NCI-H1048 (cell line): ENCODE measurements at places on chromosomes 6 and 20.

DNA sequence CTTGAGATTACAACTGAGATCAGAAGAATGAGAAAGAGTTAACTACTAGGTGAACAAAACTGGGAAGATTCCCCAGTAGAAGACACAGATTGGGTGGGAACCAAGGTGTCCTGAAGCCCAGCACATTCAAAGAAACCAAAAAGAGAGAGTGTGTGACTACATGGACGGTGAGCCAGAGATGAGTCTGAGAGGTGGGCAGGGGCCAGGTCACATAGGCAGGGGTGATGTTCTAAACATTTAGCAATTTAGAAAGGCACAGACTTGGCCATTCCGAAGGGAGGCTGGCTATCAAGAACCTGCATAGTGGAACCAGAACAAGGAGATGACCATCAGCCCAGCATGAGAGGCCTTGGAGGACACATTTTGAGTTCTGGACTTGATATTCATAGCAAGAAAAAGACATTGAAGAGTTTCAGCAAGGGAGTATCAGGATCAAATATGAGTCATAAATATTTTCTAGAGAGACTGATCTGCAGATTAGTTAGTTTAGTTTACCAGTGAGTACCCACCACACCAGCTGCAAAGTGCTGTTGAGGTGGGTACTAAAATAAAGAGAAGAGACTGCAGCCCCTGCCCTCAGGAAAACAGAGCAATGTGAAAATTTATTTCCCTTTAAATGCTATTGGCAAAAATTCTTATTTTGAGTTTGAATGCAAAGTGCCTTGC, 340.5 kb upstream of the PRDM1 start:
- DNase-seq, result no peak

- DNase-seq, result no peak
Observed at GRCh38 chr6:33166811-33167210, 25.5 kb downstream of the COL11A2 start.

DNA sequence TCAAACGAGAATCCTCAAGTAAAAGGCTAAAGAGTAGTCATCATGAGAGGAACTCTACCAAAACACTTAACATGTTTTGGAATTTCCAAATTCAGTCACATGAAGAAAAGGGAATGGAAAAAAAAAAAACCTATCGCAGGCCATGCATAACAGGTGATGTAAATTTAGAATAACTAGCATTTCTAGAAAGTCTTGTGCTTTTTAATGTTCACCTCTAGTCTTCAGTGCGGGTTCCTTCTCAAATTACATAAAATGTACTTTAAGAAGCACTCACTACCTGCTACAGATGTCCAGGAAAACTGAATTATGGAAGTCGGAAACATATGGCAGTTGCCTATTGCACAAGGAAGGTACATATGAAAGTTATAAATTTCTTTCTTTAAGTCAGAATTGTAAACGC, 6.1 kb upstream of the TBX18 start:
- no peak for DNase-seq

GRCh38 chr6:136306466-136306865, 16.8 kb upstream of the BCLAF1 start:
- no peak for DNase-seq

DNA sequence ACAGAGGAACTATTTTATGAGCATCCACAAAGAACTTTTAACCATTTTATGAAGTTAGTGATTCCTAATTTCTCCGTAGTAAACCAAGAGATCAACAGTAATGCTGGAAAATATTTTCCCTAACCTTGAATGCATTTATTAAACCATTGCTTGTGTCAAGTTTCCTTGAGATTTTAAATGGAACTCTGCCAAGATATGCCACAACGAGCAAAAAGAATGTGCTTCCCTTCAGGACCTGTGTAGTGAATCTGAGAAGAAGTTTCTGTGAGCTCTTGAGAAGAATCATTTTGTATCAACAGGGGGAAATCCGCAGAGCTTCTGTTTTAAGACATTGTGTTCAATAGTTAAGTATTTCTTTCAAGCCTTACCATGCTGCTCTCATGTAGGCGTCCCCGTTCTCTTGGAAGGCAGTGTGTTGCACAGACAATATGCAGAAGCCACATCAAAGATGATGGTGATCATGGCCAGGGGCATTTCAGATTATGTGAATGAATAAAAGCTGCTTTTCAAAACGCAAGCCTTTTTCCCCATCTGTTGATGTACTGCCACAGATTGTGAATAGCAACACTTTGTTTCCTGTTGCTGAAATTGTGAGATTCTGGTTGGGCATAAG, 439.8 kb downstream of the BMP2 start:
- no peak for DNase-seq

- no peak for DNase-seq
Observed at GRCh38 chr20:57434390-57434700, 43.1 kb downstream of the RBM38 start.

- no peak for DNase-seq
Observed at GRCh38 chr20:1323830-1324597, 4.9 kb downstream of the SDCBP2 start.

DNA sequence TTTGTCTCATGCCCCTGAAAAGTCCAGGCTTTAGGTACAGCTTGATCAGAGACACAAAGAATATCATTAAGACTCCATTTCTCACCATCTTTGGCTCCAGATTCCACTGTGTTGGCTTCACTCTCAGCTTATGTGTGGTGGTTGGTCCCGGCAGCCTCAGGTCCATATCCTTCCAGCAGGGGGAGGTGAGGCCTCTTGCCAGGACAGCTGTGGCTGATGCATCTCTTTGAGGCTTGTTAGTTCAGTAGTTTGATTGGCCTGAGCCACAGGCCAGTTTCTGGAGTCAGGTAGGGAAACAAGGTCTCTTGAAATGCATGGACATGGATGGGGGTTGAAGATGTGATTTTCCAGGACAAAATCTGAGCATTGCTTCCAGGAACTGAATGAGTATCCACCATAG, 62.4 kb downstream of the JAG1 start:
- no peak for DNase-seq

DNA sequence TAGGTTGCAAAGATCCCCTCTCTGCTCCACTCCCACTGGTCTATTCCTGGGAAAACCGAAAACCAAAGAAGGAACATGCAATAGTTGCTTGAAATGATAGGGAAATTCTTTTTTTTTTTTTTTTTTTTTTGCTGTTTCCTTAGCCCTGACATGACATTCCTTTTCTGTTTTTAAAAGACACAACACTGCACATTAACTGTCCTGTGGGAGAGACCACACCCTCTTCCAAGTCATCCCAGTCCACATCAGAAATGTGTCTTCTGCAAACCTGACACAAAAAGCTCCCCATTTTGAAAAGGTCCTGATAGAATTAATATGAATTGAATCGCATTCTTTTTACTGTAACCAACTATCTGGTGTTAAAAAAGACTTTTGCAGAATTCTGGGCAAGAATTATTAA, 43.4 kb upstream of the RIPOR2 start:
- DNase-seq, result no peak

DNA sequence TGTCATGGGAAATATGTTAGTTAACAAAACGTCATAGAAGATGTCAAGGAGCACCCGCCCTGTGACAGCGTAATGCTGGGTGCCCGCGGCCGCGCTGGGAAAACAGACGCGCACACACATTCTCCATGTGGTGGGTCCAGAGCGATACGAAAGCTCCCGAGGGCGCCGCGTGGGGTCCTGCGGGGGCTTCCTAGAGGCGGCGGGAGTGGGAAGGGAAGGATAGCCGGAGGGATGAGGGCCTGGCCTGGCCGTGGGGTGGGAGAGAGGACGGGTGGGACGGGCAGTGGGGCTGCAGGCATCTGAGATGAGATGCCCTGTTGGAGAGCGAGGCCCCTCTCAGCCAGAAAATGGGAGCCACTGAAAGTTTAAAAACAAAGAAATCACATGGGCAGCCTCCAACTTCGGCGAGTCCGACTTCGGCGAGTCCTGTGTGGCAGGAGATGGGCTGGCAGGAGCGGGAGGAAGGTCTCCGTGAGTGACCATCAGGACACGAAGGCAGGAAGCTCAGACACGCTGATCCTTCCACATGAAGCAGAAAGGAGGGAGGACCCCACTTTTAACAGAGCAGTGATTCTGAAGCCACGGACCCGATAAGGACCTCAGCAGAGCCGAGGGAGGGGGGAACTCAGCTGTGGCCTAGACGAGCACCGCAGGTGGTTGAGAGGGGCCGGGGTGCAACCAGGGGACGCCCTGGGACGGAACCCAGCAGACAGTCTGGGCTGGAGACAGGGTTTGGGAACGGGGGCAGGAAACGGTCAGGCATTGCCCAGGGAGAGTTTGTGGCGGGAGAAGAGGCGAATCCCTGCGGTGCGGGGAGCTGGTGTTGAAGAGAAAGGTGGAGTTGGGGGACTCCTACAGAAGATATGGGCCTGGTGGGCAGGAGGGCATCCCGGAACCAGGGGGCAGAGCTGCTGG, 114.1 kb upstream of the FRMD1 start:
- DNase-seq, result no peak

DNA sequence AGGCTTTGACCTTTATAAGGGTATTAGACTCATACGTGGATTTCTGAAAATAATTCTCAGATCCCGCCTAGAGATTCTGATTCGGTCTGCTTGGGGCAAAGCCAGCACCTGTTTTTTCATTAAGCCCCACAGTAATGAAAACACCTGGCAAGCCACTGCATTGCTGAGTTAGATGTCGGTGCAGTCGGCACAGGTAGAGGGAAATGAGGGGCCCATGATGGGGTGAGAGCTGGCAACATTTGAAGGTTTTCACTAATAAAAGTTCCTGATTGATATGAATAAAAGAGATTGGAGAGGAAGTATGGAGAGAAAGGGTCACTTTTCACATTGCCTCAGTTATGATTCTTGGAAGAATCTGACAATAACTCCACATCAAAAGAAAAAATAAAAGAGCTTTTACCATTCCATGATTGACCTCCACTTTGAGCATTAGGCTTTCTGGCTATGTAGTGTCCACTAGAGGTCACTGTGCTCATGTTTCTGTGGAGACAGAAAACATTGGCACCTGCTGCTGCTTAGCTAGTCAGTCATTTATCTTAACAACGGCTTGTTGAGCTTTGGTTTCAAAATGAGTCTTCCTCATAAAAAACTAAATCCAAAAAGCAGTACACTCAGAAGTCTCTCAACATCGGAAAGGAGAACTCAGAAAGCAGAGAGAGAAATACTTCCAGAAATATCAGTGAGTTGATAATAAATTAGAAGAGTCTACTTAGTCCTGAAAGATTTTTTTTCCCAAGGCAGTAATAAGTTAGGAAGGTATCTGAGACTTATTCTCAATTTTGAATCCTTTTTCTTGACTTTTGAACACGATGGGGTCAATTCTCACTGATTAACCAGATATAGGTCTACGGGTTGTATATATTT, 53.3 kb upstream of the KLHL31 start:
- peak; percentile 60 for DNase-seq

GRCh38 chr6:13398069-13398381, 69.7 kb upstream of the TBC1D7 start:
- no peak for DNase-seq

GRCh38 chr20:30168025-30168799, 1089.3 kb upstream of the DEFB115 start:
- no peak for DNase-seq

DNA sequence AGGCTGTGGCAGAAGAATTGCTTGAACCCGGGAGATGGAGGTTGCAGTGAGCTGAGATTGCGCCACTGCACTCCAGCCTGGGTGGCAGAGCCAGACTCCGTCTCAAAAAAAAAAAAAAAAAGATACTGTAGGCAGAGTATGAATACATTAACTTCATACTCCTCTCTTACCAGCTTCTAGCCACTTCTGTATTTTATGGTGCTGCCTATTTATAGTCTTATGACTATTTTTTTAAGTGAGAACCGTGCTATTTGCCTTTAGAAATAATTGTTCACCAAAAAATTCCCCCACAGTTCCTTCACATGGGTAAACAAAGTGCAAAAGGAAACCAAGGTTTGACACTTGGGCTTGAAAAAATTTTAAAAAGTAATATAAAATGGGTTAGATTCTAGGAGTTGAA, 1.5 kb upstream of the SNRNP48 start:
- no peak for DNase-seq

DNA sequence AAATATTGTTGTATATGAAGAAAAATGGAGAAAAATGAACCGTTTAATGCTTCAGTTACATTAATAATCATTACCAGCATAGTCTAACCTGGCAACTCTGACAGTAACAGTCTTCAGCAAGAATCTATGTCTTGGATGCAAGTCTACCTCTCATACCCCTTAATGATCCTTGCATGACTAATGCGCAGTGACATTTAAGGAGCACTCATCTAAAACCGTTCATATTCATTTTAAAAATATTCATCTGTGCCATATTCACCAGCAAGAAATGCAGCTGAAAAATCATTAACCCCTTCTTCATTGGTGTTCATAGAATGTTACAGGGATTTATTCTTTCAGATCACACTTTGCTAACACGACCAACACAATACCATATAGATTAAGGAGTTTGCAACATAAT, 227.2 kb upstream of the ASCC3 start:
- no peak for DNase-seq

GRCh38 chr6:112030206-112030960, 23.5 kb upstream of the CCN6 start:
- no peak for DNase-seq

GRCh38 chr20:59814840-59815340, 118.5 kb downstream of the SYCP2 start:
- no peak for DNase-seq
